Stimulated activated CD4-positive, alpha-beta T cell treated with anti-CD3 and anti-CD28 coated beads, Interleukin-1b, Interleukin-23, amount 100 ng/mL, for 48 hours (primary cell): ENCODE measurements at places on chromosomes 16 and 17.

DNA sequence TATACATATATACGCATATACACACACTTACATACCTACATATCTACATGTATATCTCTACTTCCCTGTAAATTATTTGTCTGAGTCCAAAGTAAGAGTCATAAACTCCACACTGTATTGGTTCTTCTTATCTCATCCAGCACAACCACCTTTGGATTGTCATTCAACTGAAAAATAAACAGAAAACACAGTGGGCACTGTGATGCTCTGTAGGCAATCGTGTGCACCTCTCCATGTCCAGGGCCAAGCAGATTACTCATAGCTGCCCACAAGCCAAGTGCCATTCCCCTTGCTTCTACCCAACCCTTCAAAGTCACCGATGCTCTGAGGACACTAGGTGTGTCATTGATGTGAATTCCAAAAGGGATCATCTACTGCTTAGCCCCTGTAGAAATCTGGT lies 12.9 kb upstream of the TEKT3 start:
- DNase-seq, result no peak

GRCh38 chr17:82351254-82351712 lies 7.8 kb upstream of the TEX19 start:
- DNase-seq, result no peak

GRCh38 chr16:23528644-23529310 lies 18.5 kb upstream of the GGA2 start:
- DNase-seq, result no peak

DNA sequence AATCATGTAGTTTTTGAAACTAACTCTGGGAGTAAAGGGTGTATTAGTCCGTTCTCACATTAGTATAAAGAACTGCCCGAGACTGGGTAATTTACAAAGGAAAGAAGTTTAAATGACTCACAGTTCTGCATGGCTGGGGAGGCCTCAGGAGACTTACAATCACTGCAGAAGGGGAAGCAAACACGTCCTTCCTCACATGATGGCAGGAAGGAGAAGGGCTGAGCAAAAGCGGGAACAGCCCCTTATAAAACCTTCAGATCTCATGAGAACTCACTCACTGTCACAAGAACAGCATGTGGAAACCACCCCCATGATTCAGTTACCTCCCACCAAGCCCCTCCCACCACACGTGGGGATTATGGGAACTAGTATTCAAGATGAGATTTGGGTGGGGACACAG lies 256.5 kb upstream of the TNRC6C start:
- no peak for DNase-seq

DNA sequence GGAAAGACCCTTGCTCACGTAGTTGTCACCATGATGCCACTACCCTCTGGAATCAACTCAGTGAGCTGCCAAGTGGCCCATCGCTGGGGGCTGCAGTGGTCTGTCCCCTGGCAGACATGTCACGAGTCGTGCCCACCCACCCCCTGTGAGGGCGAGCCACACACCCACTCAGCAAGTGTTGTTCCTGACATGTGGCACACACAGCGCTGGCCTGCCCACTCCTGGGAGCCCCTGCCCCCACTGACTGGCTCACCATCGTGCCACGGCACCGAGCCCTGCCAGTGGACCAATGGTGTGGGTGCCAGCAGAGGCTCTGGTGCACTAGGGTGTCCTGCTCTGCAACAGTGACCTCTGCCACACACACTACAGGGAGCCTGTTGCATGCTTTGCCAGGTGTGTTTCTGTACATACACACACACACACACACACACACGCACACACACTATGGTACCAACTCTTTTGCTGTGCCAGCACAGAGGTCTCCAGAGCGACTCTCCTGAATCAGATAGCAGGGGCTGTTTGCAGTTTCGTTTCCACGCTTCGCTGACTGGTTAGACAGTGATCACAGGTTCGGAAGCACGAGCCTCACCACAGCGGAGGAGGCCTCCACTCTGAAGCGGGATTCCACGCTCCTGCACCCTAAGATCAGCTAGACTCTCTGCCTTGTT lies 7.7 kb downstream of the RTN4RL1 start:
- no peak for DNase-seq

GRCh38 chr17:75845058-75845711 lies 981 bp upstream of the UNC13D start:
- DNase-seq, result peak; percentile 79

- DNase-seq, result no peak
Observed at GRCh38 chr17:81298325-81298990, 3.4 kb upstream of the SLC38A10 start.

DNA sequence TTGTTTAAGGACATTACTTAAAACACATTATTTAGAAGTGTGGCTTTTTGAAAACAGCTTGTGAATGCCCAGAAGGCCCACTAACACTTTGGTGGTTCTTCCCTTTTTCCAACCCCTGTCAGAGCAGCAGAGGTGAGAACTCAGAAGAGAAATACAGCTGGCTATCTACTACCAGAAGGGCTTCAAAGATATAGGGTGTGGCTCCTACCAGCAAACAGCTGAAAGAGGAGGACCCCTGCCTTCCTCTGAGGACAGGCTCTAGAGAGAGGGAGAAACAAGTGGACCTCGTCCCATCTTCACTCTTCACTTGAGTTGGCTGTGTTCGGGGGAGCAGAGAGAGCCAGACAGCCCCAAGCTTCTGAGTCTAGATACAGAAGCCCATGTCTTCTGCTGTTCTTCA lies 6.9 kb upstream of the RAPGEFL1 start:
- DNase-seq, result no peak

DNA sequence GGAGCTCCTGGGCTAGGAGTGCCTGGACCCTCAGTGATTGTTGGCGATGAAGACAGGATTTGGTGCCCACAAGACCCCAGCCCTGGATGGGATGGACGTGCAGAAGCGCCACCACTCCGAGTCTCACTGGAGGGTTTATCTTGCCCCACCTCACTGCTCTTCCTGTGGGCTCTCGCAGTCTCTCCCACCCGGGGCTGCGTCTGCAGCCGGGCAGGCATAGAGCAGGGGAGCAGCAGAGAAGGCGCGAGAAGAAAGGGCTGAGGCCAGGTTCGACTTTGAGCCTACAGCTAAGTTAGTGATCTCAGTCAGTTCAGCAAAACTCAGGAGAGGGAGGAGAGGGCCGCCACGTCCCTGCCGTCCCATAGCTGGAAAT lies 6.6 kb downstream of the UBE2I start:
- DNase-seq, result no peak

- DNase-seq, result no peak
Observed at GRCh38 chr16:47033176-47033575, 59.7 kb upstream of the DNAJA2 start.

- DNase-seq, result no peak
Observed at GRCh38 chr16:11191665-11192064, 64.3 kb downstream of the SOCS1 start.

DNA sequence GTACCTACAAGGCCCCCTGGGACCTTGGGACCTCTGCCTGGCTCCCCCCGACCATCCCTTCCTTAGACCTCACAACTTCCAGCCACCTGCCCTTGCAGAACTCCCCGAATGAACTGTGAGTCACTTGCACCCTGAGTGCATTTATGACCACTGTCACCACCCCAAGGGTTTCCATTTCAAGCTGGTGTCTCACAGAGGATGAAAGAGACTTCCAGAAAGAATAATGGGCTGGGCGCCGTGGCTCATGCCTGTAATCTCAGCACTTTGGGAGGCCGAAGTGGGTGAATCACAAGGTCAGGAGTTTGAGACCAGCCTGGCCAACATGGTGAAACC lies 124.5 kb upstream of the CIBAR2 start:
- no peak for DNase-seq

- peak; percentile 72 for DNase-seq
Observed at GRCh38 chr17:55576996-55577586, 65.8 kb upstream of the SMIM36 start.

DNA sequence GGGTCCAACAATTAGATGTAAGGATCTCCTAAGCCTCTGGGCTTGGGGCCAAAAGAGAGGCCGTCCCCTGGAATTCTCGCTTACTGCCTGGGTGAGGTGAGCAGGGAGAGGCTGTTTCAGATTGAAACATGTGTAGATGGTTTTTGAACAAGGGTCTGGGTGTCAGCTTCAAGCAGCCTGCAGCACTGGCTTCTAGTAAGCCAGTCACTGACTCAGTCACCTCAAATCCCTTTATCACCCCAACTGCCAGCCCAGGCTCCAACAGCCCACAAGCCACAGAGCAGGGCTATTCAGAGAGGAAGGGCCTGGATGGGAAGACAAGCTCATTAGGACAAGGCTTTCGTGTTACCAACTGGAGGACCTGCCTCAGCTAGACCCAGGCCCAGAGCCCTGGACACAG lies 180.2 kb downstream of the CCT6B start:
- no peak for DNase-seq

- no peak for DNase-seq
Observed at GRCh38 chr16:22765479-22765878, 48.5 kb upstream of the HS3ST2 start.

- no peak for DNase-seq
Observed at GRCh38 chr16:65725156-65725845, 603.4 kb upstream of the CDH11 start.

DNA sequence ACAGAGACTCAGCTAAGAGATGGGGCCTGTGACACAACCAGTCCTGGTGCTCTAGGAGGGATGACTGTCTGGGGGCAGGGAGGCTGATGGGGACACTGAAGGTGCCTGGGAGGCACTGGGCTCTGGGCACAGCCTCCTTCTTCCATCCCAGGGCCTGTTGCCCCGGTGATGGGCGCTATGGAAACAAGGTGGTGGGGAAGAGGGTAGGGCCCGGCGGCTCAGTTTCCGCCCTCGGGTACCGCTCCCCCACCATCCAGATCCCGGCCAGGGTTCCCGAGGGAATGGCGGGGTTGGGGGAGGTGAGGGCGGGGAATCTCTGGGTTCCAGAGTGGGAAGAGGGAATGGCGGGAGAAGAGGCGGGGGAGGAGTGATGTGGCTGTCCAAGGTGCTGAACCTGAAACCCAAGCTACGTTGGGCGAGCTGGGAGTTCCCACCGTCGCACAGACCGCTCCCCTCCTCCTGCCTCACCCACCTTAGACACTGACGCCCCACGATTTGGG lies 981 bp downstream of the KCNH4 start:
- peak; percentile 29 for DNase-seq

DNA sequence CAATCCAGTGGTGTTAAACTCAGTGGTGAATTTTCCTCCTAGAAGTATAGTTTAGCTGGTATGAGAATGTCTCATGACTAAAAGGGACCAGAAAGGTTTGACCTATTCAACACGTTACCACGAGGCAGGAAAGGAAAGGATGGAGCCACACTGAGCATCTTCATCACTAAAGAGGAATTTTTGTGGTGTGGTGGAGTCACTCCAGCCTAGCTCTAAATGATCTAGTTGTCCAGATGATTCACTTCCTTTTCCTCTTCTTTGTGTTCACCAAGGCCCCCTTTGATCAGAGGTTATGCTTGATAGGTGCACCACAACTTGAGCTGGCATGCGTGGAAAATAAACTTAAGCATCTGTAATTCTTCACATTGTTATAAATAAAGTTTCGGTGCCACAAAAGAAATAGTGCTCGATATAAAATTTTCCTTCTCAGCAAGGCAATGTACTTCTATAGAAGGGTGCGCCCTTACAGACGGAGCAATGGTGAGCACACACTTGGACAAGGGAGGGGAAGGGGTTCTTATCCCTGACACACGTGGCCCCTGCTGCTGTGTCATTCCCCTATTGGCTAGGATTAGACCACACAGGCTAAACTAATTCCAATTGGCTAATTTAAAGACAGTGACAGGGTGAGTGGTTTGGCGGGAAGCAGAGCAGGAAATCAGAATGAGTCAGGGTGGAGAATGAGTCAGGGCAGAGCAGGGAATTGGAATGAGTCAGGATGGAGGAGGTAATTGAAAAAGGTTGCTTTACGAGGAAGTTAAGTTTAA lies 254.6 kb downstream of the HS3ST3A1 start:
- peak; percentile 47 for DNase-seq

GRCh38 chr17:74380959-74381808 lies 13.9 kb downstream of the GPR142 start:
- no peak for DNase-seq

GRCh38 chr16:4679850-4680636 lies 13.3 kb upstream of the NUDT16L1 start:
- DNase-seq, result no peak

DNA sequence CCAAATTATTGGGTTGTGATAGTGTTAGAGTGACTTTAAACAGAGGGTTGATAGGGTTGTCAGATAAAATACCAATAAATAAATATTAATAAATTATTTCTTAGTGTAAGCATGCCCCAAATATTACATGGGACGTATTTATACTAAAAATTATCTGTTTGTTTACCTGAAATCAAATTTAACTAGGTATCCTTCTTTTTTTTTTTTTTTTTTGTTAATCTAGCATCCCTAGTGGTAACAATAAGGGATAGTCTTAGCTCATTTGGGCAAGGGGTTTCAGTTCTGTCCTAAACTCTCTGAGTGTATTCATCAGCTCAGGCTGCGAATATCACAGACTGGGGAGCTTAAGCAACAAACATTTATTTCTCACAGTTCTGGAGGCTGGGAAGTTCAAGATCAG lies 1.3 kb downstream of the CLEC19A start:
- DNase-seq, result no peak

DNA sequence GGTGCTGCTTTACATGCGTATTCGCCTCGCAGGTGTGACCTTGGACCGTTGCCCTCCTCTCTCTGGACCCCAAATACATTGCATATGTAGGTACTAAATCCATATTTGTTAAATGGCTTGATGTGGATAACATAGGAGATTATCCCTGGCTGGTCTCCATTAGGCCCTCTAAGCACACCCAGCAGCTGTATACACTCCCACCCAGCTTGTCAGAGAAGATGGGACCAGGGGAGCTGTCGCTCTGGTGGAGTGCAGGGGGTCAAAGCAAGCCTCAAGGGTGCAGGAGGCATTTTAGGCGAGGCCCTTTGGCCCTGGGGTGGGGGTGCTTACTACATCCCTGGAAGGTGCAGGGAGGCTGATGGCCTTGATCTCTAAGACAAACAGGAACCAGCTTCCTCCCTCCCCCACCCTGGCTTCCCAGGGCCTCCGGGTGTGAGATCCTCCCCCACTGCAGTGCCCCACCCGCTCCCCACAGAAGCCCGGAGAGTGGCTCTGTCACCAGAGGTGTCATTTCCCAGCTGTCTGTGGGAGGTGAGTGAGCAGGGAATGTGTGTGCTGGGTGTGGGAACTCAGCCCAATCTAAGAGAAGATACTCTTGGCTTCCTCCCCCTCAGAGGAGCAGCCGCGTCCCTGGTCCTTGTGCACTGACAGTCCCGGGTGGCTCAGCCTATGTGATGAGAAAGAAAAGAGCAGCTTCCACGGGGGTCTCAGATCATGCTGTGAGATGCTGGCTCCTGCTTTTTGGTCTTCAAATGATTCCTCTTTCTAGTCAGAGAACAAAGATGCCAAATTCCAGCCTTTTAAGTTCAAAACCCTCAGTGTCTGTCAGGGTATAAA lies 1.4 kb upstream of the VAMP2 start:
- peak; percentile 82 for DNase-seq

GRCh38 chr17:35169835-35170363 lies 22.3 kb downstream of the UNC45B start:
- DNase-seq, result no peak
